A549 treated with CpdA at 1 μM for 4 hours (cell line): ENCODE measurements at places on chromosomes 2 and 18. TPM values are rescaled to one million over a fixed set of nuclear protein-coding genes. Genes with fewer than 3 reads are reported as not detected.

The POTEJ gene
- not detected in 5 replicates for total RNA-seq

The TTLL4 gene
- total RNA-seq: 27.1 to 34.0 TPM (median 27.5 TPM) in 5 replicates

The STEAP3 gene
- 37.8 to 47.6 TPM (median 40.8 TPM) in 5 replicates for total RNA-seq

The MRO gene
- total RNA-seq: 0.10 to 0.27 TPM (median 0.20 TPM) in 4 of 5 replicates, not detected in the other

The CFC1 gene
- total RNA-seq: not detected in 5 replicates

The C2orf66 gene
- total RNA-seq: 0.08 to 0.15 TPM (median 0.09 TPM) in 4 of 5 replicates, not detected in the other

The ANKRD62 gene
- not detected in 5 replicates for total RNA-seq

The DDX18 gene
- total RNA-seq: 66.5 to 82.9 TPM (median 76.9 TPM) in 5 replicates

The CBLN2 gene
- total RNA-seq: 0.05 to 0.10 TPM (median 0.09 TPM) in 4 of 5 replicates, not detected in the other

The IL36G gene
- total RNA-seq: 0.10 TPM in 1 of 5 replicates, not detected in the others

The PHOSPHO2 gene
- 3.0 to 4.2 TPM (median 3.4 TPM) in 5 replicates for total RNA-seq

The TNFAIP6 gene
- 1.1 to 1.6 TPM (median 1.4 TPM) in 5 replicates for total RNA-seq

The USP37 gene
- 4.3 to 6.3 TPM (median 5.0 TPM) in 5 replicates for total RNA-seq

The RESP18 gene
- total RNA-seq: not detected in 5 replicates

The LYPD1 gene
- total RNA-seq: 12.3 to 20.8 TPM (median 17.7 TPM) in 5 replicates

The PAX8 gene
- 0.64 to 1.4 TPM (median 0.78 TPM) in 5 replicates for total RNA-seq

The SLC5A7 gene
- total RNA-seq: not detected in 5 replicates

The ACAA2 gene
- 55.5 to 64.4 TPM (median 60.8 TPM) in 5 replicates for total RNA-seq

The MEP1B gene
- 0.07 to 0.27 TPM in 2 of 5 replicates, not detected in the others for total RNA-seq

The RAX gene
- not detected in 5 replicates for total RNA-seq

The RAB6C gene
- total RNA-seq: not detected in 5 replicates

The UGT1A5 gene
- total RNA-seq: not detected in 5 replicates

The SFT2D3 gene
- 4.1 to 6.2 TPM (median 5.7 TPM) in 5 replicates for total RNA-seq

The TMEM200C gene
- total RNA-seq: not detected in 5 replicates

The IRS1 gene
- total RNA-seq: 16.0 to 19.6 TPM (median 17.0 TPM) in 5 replicates
